CD4-positive, alpha-beta T cell treated with Interleukin-2 at 100 ng/mL for 4 hours (primary cell): ENCODE measurements at places on chromosomes 16 and 17.

GRCh38 chr17:50864747-50865059, 1.5 kb downstream of the TOB1 start:
- DNase-seq: no peak

- DNase-seq: no peak
These were observed 355 bp downstream of the TLE7 start for GRCh38 chr16:71441348-71442050.

DNA sequence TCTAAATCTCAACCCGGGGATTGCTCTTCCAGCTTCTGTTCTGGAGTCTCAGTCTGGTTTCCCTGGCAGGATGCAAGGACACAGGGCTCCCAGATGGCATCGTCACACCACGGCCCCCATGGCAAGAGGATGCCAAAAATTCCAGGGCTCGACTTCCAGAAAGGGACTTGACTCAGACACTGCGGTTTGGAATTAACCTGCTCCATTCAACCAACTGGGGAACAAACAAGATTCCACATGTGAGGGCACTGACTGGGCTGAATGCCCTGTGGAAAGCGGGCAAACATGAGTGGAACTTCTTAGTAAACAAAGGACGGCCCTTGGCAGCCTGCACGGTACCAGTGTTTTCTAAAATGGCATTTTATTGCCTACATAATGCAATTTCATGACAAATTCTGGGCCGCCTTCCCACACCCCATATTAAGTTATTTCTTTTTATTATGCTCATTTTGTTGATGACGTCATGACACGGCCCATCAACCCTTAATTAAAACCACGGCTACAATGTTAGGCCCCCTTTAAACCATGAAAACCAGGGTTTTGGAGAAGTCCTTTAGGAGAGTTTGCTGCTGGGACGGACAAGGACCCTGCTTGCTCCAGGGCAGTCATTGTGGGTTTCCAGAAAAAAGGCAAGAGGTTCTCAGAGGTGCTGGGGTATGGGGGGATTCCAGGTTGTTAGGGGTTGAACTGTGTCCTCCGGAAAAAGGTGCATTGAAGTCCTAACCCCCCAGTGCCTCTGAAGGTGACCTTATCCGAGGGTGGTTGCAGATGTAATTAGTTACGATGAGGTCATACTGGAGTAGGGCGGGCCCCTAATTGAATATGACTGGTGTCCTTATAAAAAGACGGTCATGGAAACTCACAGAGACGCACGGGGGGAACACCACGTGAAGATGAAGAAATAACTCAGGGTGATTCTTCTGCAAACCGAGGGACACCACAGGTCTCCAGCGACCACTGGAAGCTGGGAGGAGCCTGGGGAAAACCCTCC, 205.6 kb downstream of the FOXL1 start:
- DNase-seq: no peak

DNA sequence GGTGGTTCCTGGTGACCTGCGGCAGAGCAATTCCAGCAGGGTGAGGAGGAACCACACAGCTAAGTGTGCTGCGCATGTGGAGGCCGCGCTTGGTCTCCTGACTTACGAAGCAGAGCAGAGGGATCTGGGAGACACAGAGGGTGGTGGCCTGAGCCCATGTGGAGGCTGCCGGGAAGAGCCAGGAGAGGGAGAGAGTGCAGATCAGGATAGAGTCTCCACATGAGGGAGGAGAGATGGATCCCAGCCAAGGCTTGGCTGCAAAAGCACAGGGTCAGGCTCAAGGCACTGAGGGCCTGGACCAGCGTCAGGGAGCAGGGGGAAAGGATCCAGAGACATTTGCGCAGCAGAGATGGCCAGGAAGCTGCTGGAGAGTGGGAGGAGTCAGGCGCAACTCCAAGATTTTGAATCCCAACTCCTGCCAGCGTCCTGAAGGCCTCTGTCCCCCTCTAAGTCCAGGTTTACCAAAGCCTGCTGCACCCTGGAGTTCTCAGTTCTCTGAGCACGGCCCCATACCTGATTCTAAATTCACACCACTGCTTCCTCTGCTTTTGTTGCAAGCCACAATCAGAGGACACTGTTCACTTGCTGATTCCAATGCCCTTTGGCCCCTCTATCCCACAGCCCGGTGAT, 11.3 kb upstream of the MLLT6 start:
- DNase-seq: no peak

GRCh38 chr16:391885-392335, 5.1 kb upstream of the NME4 start:
- peak; percentile 86 for DNase-seq

- DNase-seq: peak; percentile 70
These were observed 18.3 kb downstream of the CPNE7 start for GRCh38 chr16:89593841-89594240.

GRCh38 chr17:56291226-56291805, 138.0 kb downstream of the ANKFN1 start:
- DNase-seq: no peak

DNA sequence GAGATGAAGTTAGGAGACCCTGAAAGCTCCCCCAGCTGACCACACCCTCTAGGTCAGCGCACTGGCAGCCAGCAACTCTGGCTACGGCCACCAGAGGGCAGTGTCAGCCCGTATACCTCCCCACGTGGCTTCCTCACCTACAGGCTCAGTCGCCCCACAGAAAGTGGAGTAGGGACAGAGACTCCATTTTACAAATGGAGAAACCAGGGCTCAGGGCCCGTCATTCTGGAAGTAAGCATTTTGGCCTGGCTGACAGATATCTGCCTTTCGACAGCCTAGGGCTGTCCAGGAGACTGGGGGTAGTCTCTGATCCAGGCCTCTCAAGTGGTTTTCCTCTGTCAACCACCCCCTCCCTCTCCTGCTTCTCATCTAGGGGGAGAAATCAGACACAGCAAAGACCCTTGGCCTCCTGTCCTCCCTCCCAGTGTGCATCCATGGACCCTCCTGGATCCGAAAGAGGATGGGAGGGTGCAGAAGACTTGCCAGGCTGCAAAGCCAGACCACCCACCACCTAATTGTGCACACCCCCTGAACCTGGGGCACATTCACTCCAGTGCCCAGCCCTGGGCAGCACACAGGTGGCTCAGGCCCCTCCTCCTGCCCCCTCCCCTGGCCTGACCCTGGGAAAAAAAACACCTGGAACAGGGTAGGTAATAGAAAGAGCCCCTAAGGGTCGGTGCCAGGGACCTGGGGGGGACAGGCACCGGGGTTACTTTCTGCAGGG, 3.8 kb upstream of the HAP1 start:
- DNase-seq: peak; percentile 80

- DNase-seq: no peak
These were observed 18.2 kb upstream of the RASL10B start for GRCh38 chr17:35713069-35713728.

GRCh38 chr17:72376526-72377345, 255.9 kb downstream of the SOX9 start:
- DNase-seq: no peak

DNA sequence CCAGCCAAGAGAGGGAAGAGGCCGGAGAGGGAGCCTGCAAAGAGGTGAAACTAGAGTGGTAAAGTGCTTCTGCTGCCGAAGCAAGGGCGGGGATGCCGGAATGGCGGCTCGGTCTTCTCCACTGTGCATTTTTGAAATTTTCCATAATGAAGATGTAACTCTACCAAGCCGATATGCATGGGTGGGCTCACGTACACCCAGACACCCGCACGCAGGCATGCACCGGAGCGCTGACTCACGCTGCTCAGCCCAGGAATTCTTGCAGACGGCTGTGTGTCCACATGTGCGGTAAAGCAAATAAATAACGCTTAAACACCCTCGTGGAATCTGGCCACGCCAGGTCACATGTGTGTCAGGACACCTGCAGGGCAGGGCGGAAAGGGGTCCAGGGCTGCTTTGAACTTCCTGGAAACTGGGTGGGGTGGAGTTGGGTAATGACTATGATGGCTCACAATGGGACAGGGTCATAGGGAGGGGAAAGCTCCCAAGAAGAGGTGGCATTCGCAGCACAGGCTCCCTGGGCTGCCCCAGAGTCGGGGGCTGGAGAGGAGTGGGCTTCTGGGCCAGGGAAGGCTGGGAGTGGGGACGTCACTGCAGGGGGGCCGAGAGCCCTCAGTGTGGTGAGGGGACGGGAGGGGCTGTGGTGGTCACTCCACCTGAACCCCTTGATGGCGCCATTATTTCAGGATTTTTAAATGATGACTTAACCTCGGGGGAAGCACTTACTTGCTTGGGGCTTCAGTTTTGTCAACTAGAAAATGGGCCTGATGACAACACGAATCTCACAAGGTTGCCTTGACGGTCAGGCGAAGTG, 265.5 kb downstream of the PARN start:
- DNase-seq: no peak

DNA sequence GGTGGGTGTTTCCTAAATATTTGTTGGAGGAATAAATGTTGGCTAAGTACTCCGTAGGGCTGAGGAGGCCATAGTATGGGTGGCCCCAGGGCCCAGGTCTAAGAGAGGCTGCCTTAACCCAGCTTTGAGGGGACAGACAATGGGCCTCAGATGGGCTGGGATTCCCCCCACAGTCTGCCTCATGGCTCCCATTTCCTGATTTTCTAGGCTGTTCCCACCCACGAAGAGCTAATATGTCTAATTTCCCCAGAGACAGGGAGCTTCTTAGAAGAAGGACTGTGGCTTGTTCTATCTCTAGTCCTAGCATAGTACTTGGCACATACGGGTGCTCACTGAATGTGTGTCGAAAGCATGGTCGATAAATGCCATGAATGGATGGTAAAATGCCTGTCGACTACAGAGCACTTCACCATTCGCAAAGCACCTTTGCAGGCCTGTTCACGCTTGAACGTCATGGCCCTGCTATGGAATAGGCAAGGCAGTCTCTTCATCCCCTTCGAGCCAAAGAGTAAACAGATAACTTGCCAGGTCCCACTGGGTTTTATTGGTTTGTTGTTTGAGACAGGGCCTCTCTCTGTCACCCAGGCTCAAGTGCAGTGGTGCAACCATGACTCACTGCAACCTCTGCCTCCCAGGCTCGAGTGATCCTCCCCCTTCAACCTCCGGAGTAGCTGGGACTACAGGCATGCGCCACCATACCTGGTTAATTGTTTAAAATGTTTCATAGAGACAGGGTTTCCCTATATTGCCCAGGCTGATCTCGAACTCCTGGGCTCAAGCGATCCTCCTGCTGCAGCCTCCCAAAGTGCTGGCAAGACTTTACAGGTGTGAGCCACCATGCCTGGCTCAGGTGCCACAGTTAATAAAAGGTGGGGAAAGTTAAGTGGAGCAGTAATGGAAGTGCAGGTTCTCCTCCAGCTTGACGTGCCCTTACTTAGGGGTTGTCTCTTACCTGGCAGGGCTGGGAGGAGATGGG, 9.7 kb downstream of the CHAD start:
- no peak for DNase-seq

- no peak for DNase-seq
These were observed 100.0 kb downstream of the ZNF423 start for GRCh38 chr16:49755716-49756505.

DNA sequence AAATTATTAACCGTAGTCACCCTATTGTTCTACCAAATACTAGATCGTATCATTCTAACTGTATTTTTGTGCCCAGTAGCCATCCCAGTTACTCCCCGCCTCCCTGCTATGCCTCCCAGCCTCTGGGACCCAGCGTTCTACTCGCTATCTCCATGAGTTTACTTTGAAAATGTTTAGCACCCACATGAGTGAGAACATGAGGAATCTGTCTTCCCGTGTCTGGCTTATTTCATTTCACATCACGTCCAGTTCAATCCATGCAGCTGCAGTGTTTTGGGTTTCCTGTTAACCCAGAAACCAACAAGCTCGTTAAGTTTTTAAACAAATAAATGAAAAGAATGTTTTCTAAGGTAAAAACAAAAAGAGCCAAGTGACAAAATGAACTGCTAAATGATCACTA, 82.1 kb downstream of the VPS53 start:
- DNase-seq: no peak

DNA sequence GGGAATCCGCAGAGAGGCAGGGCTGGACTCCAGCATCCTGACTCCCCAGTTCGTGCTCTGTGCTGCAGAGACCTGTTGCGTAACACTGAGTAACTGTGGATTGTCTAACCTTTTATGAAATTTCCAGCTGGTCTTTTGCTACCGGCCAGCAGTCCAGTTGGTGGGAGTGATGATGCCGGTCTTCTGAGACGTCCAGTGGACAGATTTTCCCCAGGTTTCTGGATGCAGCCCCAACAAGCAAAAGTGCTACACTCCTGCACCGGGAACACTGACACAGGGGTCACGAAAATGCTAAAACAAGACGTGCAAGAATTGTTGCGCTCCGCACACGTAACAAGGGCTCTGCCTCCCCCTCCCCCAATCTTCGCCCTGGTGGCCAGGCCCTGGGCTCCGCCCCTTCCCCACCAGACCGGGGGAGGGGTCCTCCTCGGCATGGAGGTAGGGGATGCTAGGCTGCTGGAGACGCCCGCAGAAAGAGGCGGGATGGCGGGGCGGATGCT, 701 bp upstream of the MRC2 start:
- DNase-seq: no peak

GRCh38 chr17:32258383-32259140, 7.1 kb upstream of the RHBDL3 start:
- no peak for DNase-seq

GRCh38 chr16:49559242-49559641, 185.6 kb downstream of the C16orf78 start:
- no peak for DNase-seq

DNA sequence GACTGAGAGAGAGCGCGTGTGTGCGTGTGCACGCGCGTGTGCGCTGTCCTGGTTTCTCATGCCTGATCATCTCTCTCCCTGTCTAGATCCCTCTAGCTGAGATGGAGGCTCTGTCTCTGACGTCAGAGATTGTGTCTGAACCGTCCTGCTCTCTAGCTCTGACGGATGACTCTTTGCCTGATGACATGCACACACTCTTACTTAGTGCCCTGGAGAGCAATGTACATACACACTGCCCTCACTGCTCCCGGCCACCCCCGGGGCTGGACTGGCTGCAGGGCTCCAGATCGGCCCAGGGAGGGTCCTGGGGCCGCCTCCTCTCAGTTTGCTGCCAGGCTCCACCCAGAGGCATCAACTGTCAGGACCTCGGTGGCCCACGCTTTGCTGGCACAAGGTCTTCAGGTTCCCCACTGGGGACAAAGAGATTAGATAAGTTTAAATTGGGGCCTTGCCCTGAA, 13.1 kb upstream of the ABCC3 start:
- no peak for DNase-seq

DNA sequence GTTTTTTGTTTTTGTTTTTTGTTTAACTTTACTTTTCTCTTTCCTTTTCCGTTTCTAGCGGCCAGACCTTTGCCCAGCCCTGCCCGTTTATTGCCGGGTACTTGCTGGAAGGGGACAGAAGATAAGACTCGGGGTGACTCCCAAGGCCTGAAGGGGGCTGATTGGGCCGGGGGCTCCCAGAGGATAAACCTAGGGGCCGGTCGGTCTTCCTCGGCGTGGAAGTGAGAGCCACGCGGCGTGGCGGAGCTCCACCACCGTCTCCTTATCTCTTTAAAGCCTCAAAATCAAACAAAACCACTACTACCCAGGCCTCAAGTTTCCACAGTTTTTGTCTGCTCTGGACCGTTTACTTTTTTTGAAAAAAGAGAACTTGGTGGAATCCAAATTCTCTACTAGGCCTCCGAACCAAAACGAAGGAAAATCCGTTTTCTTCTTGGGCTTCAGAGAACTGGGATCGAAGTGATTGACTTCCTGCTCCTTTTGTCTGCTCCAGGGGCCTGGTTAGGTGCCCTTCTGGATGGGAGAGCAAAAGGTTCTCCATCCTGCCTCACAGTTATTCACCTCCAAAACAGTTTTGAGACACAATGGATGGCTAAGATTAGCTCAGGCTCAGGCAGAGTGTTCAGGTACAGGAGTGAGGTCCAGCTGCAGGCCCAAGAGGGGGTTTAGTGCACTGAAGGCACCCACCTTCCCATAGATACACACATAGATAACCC, 8.5 kb upstream of the HOXB9 start:
- no peak for DNase-seq
